Hematopoietic multipotent progenitor cell treated with erythropoietin and hydrocortisone succinate and interleukin-3 and kit ligand, for 8 days (in vitro differentiated cells): ENCODE measurements at places on chromosomes 11 and 22.

DNA sequence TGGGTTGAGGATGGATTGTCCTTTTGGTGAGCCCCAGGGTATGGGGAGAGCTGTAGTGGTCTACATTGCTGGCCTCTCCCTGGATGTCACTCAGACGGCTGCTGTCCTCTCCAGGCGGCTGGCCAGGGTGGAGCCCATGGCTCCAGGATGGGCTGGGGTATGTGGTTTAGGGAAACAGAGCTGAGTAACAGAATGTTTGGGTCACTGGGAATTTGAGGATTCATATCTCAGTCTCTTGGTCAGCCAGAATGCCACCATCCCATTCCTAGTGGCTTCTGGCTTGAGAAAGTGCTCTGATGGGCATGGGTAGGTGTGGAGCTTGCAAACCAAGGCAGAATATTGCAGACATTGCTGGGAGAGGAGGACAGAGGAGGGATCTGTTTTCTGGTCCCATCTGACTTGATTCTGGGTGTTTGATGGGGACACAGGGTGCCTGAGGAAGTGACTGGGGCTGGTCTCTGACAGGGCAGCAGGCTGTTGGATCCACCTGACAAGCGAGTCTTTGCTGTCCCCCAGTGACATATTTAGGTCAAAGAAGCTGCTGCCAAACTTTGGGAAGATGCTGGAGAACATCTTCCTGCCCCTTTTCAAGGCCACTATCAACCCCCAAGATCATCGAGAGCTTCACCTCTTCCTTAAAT, 41.4 kb downstream of the AMPD3 start:
- DNase-seq, result no peak

- DNase-seq, result no peak
Measured at GRCh38 chr22:31583861-31584485, 78.0 kb downstream of the PISD start.

DNA sequence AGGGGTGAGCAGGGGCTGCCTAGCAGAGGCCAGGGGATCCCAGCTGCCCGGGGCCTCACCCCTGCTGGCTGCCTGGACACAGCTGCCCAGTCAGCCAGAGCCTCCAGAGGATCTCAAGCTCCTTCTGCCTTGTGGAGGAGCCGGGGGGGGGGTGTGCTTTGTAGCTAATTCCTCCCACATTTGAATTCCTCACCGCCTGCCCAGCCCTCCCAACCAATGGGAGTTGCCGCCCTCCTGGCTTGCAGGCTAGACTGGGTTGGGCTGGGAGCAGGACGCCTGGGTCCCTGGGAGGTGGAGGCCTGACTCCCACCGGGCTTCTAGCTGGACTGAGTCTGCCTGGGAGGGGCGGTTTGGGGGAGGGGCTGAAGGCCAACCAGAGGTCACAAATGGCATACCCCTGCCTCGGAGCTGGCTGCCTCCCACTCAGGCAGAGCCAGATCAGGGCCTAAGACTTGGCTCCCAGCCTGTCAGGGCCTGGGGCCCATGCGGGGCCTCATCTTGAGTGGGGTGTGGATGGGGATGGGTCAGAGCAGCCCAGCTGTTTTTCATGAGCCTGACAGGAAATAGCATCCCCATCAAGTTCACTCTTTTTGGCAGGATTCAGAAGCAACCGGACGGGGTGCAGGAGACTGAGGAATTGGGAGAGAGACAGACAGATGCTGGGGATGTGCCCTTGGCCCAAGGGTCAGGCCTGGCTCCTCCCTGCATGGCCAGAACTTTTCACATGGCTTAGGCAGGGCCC, 29.2 kb upstream of the PDE2A start:
- DNase-seq, result no peak

DNA sequence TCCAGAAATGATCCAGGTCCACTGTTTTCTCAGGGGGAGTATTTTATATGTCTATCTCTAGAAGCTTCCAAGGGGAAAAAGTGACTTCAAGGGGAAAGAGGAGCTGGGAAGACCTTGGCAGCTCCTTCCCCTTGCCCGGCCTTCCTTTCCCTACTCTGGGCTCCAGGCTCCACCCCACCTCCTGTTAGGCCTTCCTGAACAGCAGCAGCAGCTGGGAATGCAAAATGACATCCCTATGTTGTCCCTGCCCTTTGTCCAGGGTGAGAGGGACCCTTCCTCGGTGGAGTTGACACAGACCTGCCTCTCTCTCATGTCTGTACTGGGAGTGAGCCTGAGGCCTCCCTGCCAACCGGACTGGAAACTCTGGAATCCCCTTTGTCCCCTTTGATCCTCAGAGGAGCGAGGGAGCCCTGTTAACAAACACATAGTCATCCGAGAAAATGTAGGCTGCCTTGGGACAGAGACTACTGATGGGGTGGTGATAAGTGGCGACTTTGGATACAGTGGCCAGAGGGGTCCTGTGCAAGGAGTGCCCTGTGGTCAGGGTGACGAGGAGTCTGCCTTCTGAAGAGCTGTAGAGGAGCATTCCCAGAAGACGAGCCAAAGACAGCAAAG, 9.0 kb upstream of the MALAT1 start:
- DNase-seq, result no peak

- DNase-seq, result no peak
Measured at GRCh38 chr11:26943636-26944035, 50.3 kb upstream of the FIBIN start.

DNA sequence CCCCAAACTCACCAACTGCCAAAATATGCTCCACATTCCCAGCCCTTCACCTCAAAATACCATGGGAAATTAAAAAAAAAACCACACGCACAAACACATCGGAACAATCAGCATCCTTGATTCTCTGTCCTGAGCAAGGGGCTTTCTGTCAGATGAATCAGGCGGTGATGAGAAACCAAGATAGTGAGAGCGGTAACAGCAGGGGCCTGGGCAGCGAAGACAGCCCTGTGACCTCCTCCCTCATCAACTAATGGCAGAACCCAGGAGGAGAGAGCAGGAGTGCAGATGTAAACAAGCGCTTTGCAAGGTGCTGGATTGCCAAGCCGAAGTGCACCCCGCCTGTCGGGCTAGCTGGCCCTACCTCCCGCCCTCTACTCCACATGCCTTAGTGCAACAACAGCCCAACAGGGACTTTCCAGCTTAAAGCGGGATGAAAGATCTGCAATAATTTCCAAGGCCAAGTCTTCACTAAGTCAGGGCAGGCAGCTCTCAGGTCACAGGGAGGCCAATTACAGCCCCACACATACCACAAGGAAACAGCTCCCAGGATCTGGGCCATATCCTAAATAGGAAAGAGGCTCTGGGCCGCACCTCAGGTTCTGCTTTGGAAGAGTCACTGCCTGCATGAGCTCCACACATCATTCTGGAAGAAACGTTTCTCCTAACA, 72.2 kb upstream of the BID start:
- no peak for DNase-seq

- no peak for DNase-seq
Measured at GRCh38 chr11:1639666-1640065, 10.1 kb downstream of the KRTAP5-5 start.

- DNase-seq, result no peak
Measured at GRCh38 chr11:79447038-79447786, 6.4 kb upstream of the TENM4 start.

DNA sequence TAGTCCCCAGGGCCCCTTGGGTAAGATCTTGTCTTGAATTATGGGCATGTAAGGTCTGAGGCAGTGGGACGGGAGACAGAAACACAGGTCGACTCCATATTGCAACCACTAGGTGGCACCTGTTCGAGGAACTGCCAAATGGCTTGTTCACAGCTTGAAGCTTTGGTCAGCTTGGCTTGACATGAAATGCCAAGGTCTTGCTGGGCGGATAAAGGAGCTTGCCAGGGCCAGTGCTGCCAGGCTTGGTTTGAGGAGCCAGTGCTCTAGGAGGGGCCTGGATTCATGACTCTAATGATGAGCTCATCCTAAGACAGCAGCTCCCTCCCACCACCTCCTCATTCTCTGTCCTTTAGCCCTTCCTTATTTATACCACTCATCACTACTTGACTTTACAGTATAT, 11.9 kb upstream of the NRIP3 start:
- peak; percentile 79 for DNase-seq

DNA sequence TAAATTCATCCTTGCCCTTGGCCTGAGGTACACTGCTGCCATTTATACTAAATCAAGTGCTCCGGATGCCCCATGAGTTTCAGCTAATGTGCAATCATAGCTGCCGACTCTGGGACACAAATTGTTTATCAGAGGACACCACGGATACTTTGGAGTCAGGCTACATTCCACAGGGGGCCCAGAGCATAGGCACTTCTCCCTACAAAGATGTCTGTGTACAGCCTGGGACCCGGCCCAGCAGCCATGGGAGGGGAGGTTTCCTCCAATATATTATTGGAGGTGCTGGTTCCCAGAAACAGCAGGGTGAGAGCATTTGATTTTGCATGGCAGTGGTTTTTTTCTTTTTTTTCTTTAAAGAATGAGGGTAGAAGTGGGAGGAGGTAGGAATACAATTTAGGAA, 31.3 kb downstream of the HTR3B start:
- no peak for DNase-seq

- DNase-seq, result peak; percentile 48
Measured at GRCh38 chr11:206526-207207, 532 bp downstream of the BET1L start.

- DNase-seq, result no peak
Measured at GRCh38 chr11:115921540-115921939, 417.3 kb upstream of the CADM1 start.

GRCh38 chr11:27420722-27421572, 51.6 kb downstream of the LGR4 start:
- DNase-seq, result peak; percentile 96

GRCh38 chr11:30311189-30311588, 11.7 kb upstream of the ARL14EP start:
- no peak for DNase-seq

- DNase-seq, result no peak
Measured at GRCh38 chr22:39593066-39593930, 22.7 kb downstream of the CACNA1I start.

GRCh38 chr11:45343444-45343843, 57.3 kb upstream of the SYT13 start:
- DNase-seq, result no peak

GRCh38 chr11:111107501-111107900, 138.0 kb upstream of the POU2AF2 start:
- no peak for DNase-seq

- DNase-seq, result no peak
Measured at GRCh38 chr11:45489281-45489905, 176.0 kb downstream of the CHST1 start.

- DNase-seq, result peak; percentile 43
Measured at GRCh38 chr11:73072935-73073481, 69.1 kb downstream of the FCHSD2 start.

DNA sequence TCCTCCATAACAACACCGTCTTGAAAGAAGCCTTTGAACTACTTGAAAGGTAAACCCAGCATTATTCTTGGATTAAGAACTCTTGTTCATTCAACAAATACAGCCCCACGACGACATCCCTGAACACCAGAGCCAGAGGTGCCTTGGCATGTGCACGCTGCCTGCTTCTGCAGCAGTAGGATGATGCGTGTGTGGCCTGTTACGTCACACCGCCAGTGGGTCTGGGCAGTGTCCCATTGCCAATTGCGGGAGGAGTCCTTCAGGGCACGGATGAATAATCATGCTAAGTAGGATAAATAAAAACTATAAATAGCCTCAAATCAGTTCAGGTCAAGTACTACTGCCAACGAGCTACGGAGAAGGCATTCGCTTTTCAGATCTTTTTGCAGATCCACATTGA, 380.5 kb downstream of the SHANK2 start:
- no peak for DNase-seq

GRCh38 chr11:125236072-125236825, 71.7 kb downstream of the PKNOX2 start:
- no peak for DNase-seq

DNA sequence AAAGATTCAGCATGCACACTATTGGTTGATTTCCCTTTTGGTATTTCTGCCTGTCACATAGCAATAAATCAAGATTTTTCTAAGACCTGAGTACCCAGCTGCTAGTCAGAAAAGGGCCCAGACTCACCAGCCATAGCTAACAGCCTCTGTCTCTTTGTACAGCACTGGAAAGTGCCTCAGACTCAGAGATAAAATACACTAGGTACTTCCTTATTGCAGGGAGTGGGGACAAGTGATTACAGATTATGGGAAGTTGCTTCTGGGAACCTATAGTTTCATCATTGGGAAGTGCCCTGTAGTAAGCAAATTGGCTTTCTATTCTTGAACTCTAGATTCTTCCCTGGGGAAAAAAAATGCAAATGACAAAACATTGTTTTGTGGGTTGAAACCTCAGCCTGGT, at the start of gene CASP5:
TSS of gene CASP5 (minus strand) at position 166 of the 400 bp plus-strand sequence. CDS start at position 134, 32 bp downstream.
- DNase-seq, result no peak

DNA sequence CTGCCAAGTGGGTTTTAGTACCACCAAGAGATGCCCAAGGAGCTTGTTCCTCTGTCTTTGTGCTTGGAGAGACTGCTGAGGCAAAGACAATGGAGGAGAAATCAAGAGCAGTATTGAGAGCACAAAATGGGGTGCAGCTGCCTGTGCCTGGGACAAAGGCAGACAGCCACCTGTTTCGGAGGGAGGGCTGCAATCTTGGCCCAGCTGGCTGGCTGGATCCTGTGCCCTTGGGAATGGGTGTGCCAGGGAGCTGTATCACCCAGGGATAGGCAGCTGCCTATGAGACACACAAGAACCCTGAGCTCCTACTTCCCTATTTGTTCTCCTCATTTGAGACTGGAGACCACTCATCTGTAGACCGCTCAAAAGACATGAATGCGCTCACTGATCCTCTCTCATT, 23.3 kb upstream of the CHRM4 start:
- DNase-seq, result no peak

DNA sequence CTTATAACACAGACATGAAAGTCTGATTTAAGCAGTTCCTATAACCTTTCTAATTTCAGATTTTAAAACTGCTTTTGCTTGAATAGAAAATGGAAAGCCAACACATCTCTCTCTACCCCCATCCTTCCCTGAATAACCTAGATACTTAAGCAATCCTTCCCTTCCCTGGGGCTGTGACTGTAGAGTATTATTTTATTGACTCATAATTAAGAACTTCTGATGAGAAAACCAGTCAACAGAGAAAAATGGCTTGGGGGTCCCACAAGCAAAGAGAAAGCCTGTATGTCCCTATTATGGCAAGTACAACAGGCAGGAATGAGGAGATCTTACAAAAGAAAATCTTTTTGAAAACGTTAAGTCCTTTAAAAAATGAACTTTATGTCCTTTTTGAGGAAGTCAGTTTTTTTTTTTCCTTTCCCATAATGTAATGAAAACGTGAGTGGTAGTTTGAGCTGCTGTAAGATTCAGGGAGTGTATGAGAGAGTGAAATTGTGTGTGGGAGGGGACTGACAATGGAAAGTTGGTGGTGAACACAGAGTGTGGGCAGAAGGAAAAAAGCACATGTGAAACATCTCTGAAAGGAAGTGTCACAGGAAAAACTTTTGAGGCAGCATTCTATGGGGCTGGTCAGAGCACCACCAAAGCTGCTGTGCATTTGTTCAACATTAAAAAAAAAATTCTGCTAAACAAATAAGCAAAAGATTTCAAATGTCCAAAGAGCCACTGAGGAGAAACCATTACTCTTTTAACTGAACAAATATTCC, 154.6 kb downstream of the MAML2 start:
- no peak for DNase-seq

- DNase-seq, result no peak
Measured at GRCh38 chr22:21044931-21045584, 688 bp upstream of the LRRC74B start.

DNA sequence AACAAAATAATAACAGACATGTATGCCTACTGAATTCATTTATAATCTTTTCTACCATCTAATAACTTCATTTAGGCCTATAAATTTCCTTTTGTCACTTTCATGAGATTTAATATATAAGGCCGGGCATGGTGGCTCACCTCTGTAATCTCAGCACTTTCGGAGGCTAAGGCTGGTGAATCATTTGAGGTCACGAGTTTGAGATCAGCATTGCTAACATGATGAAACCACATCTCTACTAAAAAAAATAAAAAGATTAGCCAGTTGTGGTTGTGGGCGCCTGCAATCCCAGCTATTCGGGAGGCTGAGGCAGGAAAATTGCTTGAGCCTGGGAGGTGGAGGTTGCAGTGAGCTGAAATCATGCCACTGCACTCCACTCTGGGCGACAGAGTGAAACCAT, 14.2 kb upstream of the NTM start:
- DNase-seq, result no peak
